Activated CD4-positive, alpha-beta T cell treated with anti-CD3 and anti-CD28 coated beads, Interleukin-2, amount 50 U/mL, for 4 hours (primary cell): ENCODE measurements at places on chromosomes 3 and 15.

DNA sequence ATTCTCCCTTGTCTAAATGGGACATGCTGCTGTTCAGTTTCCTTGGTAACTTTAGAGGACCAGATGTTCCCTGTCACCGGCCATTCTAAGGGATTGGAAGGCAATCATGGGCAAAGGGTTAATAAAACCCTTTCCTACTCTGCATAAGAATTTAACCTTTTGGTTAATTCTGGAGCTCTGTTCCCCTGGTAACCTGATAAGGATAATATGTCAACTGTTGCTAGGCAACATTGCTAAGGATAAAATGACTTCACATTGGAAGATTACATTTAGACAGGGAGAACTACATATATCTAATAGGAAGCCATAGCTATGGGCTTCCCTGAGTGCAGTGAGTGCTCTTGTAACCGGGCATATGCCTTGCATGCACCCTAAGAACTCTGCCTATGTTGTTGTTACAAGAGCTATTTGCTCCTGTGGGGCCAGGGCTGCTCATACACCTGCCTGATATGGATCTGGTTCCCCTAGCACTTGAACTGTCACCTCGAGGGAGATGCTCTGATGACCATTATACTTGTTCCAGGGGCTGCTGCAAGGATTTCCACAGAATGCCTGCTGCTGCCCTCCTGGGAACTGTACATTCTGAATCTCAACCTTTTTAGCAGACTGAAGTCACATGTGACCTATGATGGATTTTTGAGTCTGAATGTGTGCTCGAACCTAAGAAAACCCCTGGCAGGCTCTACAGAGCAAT is 326.3 kb upstream of the PDZRN3 start:
- no peak for DNase-seq

DNA sequence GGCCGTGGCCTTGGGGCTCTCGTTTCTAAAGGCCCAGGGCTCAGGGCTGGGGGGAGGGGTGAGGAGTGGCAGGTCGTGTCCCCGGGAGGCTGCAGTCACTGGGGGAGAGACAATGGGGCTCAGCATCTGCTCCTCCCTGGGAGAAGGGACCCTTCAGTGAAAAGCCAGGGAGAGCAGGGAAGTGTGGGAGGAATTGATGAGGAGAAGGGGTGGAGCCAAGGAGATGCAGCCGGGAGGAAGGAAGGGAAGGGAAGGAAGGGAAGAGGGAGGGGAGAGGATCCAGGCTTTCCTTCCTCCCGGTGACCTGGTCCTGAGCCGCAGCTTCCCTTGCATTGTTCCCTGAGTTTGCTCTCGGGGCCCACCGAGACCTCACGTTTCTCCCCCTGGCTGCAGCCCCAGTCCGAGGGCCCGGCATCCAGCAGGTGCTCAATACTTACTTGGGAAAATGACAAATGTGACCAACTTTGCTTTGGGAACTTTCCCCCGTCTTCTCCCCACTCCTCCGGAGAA is 1.4 kb upstream of the ZNF710 start:
- no peak for DNase-seq

- no peak for DNase-seq
Measured at GRCh38 chr3:72816862-72817355, 31.3 kb downstream of the SHQ1 start.

GRCh38 chr3:122688996-122689395 is 8.4 kb downstream of the PARP14 start:
- DNase-seq, result no peak

GRCh38 chr3:49844464-49845183 is 11.7 kb downstream of the TRAIP start:
- no peak for DNase-seq
